LHCN-M2 (cell line): ENCODE measurements at places on chromosomes 12 and 14. TPM values are rescaled to one million over a fixed set of nuclear protein-coding genes. Genes with fewer than 3 reads are reported as not detected.

GRCh38 chr12:65963862-65964240 is 139.6 kb downstream of the HMGA2 start:
- DNase-seq, result no peak

DNA sequence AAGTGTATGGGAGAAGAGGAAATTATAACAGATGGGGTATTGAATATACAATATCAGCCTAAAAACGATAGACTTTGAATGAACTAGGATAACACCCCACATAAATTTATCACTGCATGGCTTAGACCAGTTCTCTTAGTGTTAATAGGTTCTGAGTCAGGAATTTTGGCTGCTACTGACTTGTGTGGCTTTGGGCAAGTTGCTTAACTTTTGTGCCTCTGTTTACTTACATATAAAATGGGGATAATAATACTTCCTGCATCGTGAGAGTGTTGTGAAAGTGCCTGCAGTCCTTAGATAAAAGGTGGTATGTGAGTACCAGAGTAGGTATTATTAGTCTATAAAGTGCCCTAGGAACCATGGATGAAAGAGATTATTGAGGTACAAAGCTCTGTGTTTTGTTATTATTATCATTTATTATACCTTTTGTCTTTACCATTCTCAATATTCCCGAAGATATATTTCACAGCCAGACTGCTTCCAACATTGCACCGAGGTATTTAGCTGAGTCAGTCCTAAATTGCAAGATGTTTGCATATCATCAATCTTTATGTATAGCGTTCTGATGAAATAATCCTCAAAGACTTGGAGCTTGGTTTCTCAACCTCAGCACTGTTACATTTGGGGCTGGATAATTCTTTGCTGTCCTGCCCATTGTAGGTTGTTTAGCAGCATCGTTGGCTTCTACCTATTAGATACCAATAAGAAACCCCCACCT is 2.3 kb upstream of the PAWR start:
- DNase-seq, result no peak

DNA sequence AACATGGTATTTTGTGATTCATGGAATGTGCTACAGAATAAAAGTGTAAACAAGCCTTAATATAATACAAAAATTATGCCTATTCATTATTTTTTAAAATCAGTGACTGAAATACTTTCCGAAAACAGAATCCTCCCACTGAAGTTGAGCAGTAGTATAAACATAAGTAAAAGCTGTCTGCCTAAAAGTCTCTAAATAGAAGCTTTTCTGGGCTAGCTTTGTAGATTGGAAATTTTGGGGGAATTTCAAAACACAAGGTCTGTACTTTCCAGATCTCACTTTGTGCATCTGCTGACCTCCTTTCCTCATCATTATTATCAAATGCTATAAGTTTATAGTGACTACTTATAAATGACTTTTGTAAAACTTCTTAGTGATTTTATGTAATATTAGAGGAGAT is 80.4 kb upstream of the TRHDE start:
- no peak for DNase-seq

DNA sequence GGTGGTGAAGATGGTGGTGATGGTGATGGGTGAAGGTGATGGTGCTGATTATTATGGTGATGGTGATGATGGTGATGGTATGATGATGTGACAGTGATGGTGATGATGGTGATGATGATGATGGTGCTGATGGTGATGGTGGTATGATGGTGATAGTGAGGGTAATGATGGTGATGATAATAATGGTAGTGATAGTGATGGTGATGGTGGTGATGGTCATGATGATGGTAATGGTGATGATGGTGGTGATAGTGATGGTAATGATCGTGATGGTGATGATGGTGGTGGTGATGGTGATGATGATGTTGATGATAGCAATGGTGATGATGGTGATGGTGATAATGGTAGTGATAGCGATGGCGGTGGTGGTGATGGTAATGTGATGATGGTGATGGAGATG is 197.9 kb upstream of the ALG10B start:
- DNase-seq, result no peak

The C12orf56 gene
- 0.11 and 1.1 TPM in 2 replicates for total RNA-seq
